Effector CD8-positive, alpha-beta T cell (primary cell): ENCODE measurements at places on chromosomes 11 and 22.

DNA sequence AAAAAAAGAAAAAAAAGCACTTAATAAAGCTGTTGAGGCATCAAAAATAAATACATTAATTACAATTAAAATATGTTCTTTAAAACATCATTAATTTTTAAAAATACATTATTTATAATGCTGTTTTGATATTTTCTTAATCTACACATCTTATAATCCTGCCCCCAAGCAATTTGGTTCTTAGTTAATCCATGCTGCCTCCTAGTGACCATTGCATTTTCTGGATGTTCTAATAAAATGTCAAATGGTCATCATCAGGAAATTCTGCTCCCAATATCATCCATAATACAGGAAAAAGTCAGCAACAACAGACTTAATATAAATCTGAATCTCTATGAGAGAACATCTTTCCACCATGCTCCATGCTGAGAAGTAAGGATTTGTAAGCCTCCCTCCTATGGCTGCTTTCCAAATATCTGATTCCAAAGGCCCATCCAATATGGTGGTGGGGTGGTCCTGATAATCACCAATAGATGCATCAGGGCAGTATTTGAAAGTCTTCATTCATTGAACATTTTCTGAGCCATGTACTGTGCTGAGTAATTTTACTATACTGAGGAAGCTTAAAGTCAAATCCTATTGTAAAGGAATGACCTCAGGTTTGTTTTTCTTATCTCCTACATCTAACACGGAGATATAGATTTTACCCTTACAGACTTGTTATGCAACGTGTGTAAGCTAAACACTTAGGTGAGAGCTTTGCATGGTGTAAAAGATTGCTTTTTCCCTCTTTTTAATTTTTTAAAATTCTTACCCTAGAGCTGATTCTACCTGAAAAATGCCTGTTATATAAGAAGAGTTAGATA, 124.7 kb upstream of the BMAL1 start:
- DNase-seq = no peak

- DNase-seq = no peak
These were observed 1.5 kb downstream of the ACY3 start for GRCh38 chr11:67648796-67649613.

DNA sequence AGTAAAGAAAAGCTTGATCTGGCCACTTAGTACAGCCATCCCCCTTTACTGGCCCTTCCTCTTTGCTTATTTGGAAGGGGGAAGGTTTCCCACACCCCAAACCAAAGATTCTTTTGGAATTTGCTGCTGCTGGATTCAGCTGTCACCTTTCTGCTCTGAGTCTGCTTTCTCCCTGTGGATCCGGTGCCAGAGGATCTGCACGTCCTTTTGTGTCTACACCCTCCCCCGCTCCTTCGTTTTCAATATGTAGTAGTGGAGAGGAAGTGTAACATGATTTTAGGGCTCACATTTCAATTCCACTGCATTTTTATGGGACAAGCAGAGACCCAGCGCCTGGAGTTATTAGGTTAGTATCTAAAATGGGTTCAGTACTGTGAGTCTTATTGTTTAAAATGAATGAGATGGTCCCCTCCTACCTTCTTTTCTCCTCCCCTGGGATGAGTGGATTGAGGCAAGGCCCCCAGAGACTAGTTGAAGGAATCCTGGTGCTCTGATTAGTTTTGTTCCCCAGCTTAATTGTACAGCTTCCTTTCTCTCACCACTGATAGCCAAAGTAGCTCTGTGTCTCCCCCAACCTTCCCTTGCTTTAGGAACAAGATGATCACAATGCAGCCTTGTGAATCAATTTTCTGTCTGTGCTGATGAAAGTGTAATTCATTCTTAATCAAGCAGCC, 30.5 kb upstream of the CABP7 start:
- no peak for DNase-seq

- no peak for DNase-seq
These were observed 107.6 kb downstream of the SHANK2 start for GRCh38 chr11:71144736-71145135.

- DNase-seq = peak; percentile 7
These were observed 16.1 kb upstream of the RPS3 start for GRCh38 chr11:75383246-75383645.

DNA sequence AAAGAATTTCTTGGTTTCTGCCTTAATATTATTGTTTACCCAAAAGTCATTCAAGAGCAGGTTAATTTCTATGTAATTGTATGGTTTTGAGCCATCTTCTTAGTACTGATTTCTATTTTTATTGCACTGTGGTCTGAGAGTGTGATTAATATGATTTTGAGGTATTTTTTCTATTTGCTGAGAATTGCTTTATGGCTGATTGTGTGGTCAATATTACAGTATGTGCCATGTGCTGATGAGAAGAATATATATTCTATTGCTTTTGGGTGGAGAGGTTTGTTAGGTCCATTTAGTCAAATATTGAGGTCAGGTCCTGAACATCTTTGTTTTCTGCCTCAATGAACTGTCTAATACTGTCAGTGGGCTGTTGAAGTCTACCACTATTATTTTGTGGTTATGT, 20.7 kb upstream of the RAB38 start:
- DNase-seq = no peak

GRCh38 chr11:44351006-44351660, 41.2 kb upstream of the ALX4 start:
- no peak for DNase-seq

DNA sequence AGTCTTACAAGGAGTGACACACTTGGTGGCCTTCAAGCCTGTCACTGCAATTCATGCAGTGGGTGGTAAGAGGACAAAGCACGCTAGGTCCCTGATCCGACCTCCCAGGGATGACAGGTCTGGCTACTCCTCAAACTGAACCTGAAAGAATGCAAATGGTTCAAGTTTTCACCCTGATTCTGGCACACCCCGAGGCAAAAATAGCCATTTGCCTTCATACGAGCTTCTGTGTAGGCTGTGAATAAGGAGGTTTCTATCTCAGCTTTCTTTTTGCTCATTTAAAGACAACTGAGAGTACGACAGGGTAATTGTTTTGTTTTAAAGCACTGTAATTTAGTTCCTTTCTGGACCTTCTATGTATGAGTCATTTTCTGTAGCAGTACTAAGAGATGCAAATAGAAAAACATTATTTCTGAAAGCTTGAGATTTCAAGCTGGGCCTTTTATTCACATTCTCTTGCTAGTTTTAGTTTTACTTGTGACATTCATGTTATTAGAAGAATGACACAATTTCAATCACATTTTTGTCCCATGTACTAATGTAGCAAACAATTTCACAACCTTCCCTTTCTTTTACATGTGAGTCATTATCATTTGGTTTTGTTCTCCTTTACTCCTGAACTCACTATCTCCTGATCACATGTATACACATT, 56.6 kb upstream of the FDX1 start:
- no peak for DNase-seq

GRCh38 chr11:13550761-13551160, 55.0 kb upstream of the PTH start:
- no peak for DNase-seq
